ENCODE measurements at places on chromosomes 6 and 20. TPM values are rescaled to one million over a fixed set of nuclear protein-coding genes. Genes with fewer than 3 reads are reported as not detected.

- DNase-seq = no peak
Observed at GRCh38 chr6:38528196-38528965, 111.3 kb downstream of the BTBD9 start.

DNA sequence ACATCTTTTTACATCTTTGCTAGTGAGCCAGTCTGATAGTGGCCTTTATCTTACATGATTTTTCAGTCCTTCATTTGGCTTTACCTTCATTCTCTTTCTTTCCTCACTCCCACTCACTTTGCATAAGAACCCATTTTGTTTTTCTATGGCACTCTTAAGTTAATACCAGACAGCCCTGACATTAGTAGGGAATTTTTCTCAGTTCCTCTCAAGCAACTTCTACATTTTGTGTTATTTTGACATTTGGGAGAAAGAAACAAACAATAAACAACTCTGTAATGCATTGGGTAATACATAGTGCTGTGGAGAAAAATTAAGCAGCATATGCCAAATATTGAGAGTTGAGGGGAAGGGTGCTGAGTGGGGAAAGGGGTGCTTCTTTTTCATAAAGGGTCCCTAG is 524.1 kb upstream of the JAG1 start:
- DNase-seq = no peak

GRCh38 chr6:5850848-5851255 is 155.9 kb downstream of the NRN1 start:
- no peak for DNase-seq

DNA sequence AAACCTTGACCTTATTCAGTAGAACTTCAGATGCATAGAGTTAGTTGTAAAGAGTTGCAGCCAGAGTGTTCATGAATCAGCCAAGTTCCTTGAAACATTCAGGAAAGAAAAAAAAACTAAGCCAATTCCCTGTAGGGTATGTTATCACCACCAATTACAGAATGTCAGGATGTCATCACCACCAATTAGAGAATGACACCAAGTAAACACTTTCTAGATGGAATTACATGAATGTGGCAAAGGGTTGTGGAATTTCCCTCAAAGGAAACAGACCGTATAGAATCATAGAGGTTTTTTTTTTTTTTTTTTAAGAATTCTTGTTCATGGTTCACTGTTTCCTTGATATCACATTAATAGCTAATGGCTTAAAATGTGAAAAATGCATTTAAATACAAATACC is 472.1 kb upstream of the RNF217 start:
- DNase-seq = no peak

DNA sequence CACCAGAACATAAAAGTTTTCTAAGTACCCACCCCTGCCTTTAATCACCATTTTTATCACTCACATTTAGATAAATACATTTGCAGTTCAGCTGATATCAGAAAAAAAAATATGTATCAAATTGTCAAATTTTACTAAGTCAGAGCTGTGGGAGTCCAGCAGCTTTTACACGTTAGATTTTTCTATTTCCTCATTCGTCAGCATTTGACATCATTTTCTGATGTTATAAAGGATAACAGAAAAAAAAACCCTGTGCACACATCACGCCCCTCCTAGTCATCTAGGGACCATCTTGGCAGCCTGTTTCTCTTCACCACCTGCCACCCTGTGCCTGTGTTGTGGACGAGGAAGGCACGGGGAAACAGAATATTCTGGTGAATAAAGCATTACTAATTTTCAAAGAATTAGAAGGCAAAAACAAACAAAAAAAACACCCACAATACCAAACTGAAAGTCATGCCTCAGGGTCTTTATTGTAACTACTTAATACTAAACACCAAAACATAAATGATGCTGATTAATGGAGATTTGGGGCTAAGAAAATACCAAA is 12.4 kb downstream of the B4GALT5 start:
- no peak for DNase-seq

DNA sequence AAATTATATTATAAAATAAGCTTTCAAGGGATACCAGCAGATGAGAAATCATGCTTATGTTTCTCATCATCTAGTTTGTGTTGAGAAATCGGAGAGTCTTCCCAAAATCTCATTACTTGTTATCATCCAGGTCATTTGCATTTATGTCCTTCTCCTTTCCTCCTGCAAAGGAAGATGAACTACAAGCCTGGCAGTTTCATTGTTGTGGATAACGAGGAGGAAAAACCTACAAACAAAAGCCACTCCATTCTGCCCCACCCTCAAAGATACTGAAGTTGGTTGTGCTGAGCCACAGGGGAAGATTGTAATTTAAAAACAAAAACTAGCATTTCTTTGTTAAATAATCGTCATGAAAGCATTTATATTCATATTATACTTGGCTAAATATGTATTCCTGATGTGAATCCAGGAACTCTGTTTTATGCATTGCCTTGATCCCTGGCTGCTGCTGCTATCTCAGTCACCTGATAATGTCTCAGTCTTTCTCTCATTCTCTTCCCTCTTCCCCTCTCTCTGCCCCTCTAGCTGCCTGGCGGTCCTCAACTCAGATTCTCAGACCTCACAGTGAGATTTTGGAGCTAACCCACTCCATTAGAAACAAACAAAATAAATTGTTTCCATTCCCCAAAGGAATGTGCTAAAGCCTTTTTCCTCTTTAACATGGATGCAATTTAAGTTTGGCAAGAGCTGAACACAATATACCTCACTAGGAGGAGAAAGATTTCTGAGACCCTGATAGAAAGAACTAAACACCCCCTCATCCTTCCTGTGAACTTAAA is 185.3 kb downstream of the ADAT2 start:
- DNase-seq = no peak

- DNase-seq = no peak
Observed at GRCh38 chr6:20061952-20062351, 150.3 kb downstream of the MBOAT1 start.

DNA sequence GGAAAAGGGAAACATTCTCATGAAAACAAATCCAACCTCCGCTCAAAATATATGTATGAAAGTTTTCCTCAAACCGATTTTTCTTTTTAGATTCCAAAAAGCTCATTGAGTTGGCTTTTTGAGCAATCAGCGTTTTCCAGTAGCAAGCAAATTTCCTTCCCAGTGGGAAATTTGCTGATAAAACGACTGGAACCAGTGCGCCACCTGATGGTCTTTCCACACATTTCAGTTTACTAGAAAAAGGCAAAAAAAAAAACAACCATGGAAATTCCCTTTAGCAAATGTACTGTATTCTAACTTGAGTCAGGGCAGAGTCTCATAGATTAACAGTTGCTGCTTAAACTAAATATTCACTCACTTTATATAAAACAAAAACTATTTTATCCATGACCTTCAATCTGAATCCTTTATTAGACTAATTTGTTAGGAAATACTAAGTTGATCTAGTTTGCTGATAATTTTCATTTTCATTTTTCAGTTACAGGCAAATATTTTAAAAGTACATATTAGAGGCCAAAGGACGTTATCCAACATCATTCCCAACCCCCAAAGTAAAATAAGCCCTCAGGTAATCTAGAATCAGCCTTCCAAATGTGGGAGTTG is 271.5 kb downstream of the FOXA2 start:
- no peak for DNase-seq

GRCh38 chr6:47476781-47477496 is 650 bp upstream of the CD2AP start:
- peak; percentile 17 for DNase-seq

GRCh38 chr6:17281100-17281496 is at the start of gene RBM24:
TSS of gene RBM24 (plus strand) at chr6:17281361. CDS start at chr6:17281582, 221 bp downstream.
- peak; percentile 11 for DNase-seq

GRCh38 chr6:70901324-70901723 is 55.5 kb downstream of the B3GAT2 start:
- no peak for DNase-seq

GRCh38 chr6:132253211-132253610 is 148.1 kb downstream of the MOXD1 start:
- no peak for DNase-seq

DNA sequence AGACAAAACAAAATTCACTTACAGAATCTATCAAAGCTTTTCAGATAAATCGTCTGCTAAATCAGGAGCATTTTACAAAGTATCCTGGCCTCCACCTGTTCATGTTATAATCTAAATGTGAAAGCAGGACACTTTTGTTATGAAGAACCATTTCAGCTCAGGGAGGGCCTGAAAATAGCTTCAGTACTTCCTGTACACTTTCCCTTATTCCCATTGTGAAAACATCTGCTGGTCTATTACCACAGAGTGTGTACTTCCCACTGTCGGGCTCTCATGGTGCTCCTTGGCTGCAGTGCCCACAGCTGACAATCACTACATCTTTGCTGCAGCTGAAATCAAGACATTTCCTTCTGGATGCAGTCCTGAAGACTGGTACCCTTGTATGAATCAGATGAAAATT is 128.1 kb downstream of the OPRM1 start:
- DNase-seq = no peak

- no peak for DNase-seq
Observed at GRCh38 chr20:58001946-58002345, 226.5 kb downstream of the ANKRD60 start.

- no peak for DNase-seq
Observed at GRCh38 chr6:143501851-143502250, 9.7 kb downstream of the FUCA2 start.

GRCh38 chr6:62367601-62368000 is 81.6 kb upstream of the KHDRBS2 start:
- peak; percentile 66 for DNase-seq

GRCh38 chr6:121823437-121823851 is 388.0 kb downstream of the GJA1 start:
- no peak for DNase-seq

GRCh38 chr20:2114990-2115681 is 13.5 kb downstream of the STK35 start:
- DNase-seq = no peak

- DNase-seq = peak; percentile 50
Observed at GRCh38 chr6:31083742-31084354, 28.5 kb downstream of the C6orf15 start.

DNA sequence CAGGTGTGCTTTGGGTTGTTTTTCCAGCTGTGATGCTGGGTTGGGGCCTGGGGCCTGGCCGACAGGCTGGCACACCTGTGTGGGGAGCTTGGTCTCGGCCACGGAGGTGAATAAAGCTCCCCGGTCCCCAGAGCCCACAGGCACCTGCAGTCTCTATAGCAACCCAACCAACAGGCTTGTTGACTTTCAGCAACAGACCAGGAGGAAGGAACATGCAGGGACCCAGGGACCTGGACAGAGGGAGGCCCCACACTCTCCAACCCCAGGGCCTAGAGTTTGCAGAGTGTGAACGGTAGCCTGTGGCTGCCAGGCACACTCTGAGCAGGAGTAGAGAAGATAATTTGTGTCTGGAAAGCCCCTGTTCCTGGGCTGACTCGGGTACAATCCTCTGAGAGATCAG is 14.6 kb upstream of the SYNJ2 start:
- no peak for DNase-seq

DNA sequence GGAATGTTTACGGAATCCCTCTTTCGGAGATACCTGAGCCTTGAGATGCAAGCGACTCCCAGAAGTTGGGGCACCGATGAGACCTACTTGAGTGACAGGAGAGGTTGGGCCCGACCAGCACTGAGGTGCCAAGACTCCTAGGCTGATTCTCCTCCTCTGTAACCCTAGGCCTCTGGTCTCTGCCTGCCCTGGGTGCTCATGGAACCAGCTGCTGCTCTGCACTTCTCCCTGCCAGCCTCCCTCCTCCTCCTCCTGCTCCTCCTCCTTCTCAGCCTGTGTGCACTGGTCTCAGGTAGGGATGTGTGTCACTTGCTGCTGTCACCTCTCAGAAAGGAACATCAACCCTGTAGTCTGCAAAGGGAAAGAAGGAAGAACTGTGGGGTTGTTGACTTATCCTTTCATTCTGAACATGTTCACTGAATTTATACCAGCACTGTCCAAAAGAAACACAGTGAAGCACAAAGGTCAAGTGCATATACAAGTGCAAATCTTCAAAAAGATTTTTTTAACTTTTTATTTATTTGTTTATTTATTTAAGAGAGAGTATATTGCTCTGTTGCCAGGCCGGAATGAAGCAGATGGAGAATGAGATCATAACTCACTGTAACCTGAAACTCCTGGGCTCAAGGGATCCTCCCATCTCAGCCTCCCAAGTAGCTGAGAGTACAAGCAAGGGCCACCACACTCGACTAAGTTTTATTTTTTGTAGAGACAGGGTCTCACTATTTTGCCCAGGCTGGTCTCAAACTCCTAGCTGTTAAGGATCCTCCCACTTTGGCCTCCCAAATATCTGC is 913 bp downstream of the BTN2A2 start:
- DNase-seq = peak; percentile 54

DNA sequence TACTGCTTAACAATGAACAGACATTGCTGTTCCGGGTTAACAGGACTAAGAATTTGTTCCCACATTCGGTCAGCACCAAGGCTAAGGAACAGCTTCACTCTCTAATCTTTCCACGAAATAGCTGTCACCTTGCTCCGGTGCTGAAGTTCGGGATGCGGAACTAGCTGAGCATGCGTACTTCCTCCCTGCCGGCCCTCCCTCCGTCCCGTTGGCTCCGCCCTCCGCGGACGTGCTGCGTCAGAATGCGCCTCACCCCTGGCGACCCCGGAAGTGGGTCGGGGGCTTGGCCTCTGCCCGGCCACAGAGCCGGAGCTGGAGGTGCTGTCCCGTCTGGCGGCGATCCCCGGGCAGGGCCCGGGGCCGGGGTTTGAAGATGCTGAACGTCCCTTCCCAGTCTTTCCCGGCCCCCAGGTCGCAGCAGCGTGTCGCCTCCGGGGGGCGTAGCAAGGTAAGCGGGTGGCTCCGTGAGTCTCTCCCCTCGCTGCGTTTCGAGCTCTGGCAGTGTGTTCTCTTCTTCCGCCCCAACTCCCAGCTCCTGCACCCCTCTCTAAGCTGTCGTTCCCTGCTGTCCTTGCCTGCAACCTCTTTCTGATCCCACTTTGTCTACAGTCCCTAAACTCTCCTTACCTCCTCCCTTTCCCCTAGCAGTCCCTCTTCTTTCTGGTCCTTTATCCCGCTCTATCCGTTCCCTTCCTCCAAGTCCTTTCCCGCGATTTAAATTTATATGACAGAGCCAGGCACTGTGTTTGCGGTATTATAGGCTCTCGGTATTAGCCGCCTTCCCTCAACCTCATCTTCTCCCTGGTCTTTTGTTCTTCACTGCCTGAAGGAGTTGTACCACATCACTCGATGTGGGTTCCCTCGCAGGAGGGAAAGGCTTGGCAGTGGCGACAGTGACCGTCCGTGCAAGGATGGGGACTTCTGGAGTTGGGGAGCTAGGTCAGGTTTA is at the start of gene CYB5R4:
Gene CYB5R4, plus strand, starts transcription at position 280 of the 949 bp plus-strand sequence. Its CDS starts 94 bp downstream, at position 374.
- DNase-seq = peak; percentile 95

DNA sequence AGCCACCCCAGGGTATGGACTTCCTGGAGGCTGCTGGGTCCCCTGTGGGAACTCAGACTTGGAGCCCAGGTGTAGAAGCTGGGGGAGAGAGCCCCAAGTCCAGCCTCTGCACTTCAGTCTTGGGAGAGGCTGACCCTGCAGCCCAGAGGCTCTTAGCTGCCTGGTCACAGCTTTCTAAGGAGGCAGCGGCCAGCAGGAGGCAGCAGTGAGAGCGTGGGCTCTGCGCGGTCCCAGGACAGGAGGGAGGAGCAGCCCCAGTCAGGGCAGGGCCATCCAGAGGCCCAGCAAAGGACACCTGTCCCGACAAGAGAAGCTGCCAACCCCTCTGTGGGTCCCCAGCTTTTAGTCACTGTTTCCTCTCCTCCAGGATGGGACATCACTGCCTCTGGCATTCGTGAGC is 9.4 kb downstream of the TREML2 start:
- DNase-seq = peak; percentile 46

KLC4 gene
- 33.0 TPM for polyA plus RNA-seq

TGM3 gene
- not detected for polyA plus RNA-seq

APOBEC2 gene
- polyA plus RNA-seq = not detected

HLA-DMA gene
- 925 TPM for polyA plus RNA-seq

MUCL3 gene
- polyA plus RNA-seq = not detected

DEFB124 gene
- not detected for polyA plus RNA-seq

LY6G6F gene
- polyA plus RNA-seq = 0.32 TPM

TBP gene
- 28.3 TPM for polyA plus RNA-seq

BPIFB1 gene
- polyA plus RNA-seq = not detected

CRIP3 gene
- 64.6 TPM for polyA plus RNA-seq

TAP1 gene
- polyA plus RNA-seq = 184 TPM

All from B cell (primary cell).